ENCODE measurements at places on chromosomes 4 and X. TPM values are rescaled to one million over a fixed set of nuclear protein-coding genes. Genes with fewer than 3 reads are reported as not detected.

The SCRG1 gene
- total RNA-seq, result not detected

The NDST3 gene
- 0.59 TPM for total RNA-seq

The HTR2C gene
- not detected for total RNA-seq

The GLRB gene
- total RNA-seq, result 14.6 TPM

GRCh38 chr4:89800527-89801103 lies 36.3 kb downstream of the SNCA start:
- DNase-seq, result peak; percentile 76

DNA sequence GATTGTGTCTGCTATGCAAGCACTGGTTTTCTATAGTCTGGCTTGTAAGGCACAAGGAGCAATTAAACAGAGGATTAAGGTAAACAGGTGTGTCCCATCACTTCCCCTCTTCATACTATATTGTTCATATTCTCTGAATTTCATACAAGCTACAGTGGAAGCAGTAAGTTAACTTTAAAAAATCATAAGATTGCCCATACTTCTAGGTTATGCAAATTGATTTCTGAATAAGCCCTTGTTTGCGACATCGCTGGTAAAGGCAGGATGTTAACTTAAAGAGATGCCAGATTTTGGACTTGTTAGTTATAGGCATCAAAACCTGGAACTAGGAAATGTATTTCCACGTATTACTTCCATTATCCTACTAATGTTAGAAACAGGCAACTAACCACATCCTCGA lies 1.0 kb upstream of the TMEM131L start:
- no peak for DNase-seq

- no peak for DNase-seq
Observed at GRCh38 chr4:37989398-37990260, 29.4 kb downstream of the PTTG2 start.

Measured in HT1080 (cell line).